ENCODE measurements at places on chromosomes 1 and 21. TPM values are rescaled to one million over a fixed set of nuclear protein-coding genes. Genes with fewer than 3 reads are reported as not detected.

- no peak for DNase-seq
Measured at GRCh38 chr1:172697534-172698002, 38.7 kb downstream of the FASLG start.

DNA sequence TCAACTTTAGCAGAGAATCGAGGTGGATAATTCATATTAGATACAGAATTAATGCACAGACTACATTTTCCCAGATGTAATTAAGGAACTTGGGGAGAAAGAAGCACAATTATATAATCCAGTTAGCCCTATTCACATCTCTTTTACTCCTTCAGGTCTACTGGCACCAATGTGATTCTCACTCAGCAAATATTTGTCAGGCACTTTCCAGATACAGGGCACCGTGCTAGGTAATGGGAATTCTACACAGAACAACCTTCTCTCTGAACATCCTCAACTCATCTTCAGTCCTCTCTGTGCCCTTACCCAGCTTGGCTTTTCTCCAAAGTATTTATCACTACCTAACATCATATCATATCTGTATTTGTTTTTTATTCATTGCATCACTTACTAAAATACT lies 15.6 kb upstream of the PROX1 start:
- no peak for DNase-seq

CDK18 gene
- polyA plus RNA-seq, result 35.6 TPM

GRCh38 chr21:25750085-25750484 lies 15.3 kb downstream of the GABPA start:
- no peak for DNase-seq

PDZK1IP1 gene
- 52.3 TPM for polyA plus RNA-seq

DNA sequence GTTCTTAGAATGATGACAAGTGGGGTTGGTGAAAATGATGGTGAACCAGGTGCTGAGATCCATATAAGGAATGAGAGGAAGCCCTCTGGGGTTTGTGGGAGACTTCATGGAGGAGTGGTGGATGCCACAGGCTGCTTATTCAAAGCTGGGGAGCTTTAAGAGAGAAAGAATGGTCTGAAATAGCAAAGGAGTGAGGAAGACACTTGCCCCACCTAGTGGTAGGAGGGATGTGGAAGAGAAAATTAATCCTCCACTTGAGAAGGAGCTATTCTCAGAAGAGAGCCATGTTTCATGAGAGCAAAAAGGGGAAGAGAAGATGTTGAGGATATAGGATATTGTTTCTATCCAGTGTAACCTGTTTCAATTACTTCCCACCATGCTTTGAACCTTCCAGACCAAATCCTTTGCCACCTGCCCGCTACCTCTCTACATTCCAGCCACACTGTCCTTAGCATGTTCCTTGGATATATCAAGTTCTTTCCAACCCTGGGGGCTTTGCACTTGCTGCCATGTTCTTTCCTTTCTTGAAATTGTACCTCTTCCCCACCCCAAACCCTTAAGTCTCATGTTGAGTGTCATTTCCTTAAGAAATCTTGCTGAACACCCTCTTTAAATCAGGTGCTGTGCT lies 19.6 kb upstream of the ZNF648 start:
- peak; percentile 43 for DNase-seq

- no peak for DNase-seq
Measured at GRCh38 chr1:31919591-31919990, 18.6 kb downstream of the PTP4A2 start.

PCAT6 gene
- polyA plus RNA-seq, result 4.2 TPM

DNA sequence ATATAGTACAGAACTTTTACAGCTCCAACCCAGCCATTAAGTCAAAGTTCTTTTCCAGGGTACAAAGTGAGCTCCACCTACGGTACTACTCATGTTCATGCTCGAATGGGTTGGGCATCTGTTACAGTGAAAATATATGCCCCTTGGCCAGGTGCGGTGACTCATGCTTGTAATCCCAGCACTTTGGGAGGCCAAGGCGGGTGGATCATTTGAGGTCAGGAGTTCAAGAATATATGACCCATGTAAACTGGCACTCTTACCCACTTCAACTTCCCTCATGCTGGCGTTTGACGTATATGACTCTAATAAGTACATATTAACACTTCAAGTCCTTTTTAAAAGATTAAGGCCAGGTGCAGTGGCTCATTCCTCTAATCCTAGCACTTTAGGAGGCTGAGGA lies 71.3 kb upstream of the PKN2 start:
- DNase-seq, result peak; percentile 9

DNA sequence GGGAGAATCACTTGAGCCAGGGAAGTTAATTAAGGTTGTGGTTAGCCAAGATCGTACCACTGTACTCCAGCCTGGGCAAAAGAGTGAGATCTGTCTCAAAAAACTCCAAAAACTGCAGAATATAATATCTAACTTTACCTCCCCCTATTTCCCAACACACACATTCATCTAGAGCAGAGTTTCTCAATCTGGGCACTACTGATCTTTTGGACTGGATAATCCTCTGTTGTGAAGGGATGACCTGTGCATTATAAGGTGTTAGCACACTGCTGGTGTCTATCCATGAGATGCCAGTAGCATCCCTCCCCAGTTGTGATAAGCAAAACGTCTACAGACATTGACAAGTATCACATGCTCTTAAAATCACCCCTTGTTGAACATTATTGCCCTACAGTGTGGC lies 61.8 kb downstream of the RGS13 start:
- DNase-seq, result no peak

GRCh38 chr1:22876359-22877111 lies 96.1 kb downstream of the LACTBL1 start:
- DNase-seq, result peak; percentile 49

DNA sequence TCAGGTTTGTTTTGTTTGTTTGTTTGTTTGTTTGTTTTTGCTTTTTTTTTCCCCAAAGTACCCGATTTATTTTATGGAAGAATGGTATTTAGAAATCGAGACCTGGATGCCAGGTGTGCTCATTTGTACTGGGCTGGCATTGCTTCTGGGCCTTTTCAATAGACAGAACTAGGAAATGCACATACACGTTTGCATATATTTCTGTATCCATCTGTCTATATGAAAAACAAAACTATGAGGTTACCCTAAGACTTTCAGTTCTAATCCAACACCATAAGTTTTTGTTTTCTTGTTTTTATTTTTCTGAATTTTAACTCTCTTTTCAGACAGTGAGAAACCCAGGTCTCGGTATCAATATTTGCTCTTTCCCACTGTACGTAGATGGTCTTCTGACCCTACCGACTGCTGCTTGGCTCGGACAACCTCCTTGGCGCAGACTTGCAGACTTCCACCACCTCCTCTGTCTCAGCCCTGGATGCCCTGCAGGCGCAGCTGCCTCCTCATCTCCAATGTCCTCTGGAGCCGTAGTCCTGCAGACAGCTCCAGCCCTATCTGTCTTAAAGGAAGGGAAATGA lies 171.7 kb downstream of the NEK7 start:
- DNase-seq, result no peak

DNA sequence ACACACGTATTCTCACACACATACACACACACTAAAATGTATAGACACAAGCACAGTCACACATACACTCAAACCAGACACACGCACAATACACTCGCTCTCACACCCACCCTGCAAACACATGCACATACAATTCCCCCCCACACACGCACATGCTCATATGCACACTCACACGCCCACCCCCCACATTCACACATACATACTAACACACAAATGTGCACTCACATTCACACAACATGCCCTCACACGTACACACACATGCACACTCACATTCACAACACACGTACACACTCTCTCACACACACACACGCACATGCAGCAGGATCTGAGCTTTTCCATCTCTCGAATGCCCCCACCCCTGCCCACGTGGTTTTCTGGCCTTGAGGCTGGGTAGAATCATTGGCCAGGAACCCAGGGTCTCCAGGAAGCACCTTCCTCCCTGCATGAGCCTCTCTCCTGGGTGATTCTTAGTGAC lies 589.7 kb downstream of the PTPRU start:
- DNase-seq, result no peak

- DNase-seq, result no peak
Measured at GRCh38 chr1:2257245-2257627, 29.1 kb downstream of the SKI start.

DNA sequence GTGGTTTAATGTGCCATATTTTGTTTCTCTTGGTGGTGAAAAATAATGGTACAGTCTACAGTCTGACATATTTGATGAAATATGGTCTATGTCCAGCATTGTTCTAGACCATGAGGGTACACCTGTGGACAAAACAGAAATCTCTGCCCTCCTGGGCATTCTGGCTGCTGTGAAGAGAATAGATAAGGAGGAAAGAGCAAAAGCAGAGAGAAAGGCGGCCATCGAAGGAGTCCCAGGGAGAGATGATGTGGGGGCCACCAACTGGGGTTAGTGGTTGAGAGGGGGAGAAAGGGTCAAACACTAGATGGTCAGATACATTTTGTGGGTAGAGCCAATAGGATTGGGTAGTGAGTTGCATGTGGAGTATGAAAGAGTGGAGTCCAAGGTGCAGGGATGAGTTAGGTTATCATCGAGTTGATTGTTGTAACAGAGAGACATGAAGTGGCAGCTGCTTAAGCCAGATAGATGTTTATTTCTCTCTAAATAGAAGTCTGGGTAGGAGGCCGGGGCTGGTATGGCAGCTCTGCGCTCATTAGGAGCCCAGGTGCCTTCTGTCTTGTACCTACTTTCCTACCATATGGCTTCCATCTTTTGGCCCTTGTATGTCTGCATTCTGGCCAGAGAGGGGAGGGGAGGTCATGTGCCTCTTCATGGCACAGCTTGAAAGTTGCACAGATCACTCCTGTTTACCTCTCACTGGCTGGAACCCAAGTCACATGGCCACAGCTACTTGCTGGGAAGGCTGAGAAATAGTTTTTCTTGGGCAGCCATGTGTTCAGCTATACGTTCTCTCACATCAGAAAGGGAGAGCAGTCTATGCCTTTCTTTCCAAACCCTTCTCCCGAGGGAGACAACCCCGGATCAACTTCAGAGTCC lies 13.0 kb downstream of the UBE4B start:
- DNase-seq, result no peak

- peak; percentile 43 for DNase-seq
Measured at GRCh38 chr1:64745181-64745985, 508 bp downstream of the RAVER2 start.

- no peak for DNase-seq
Measured at GRCh38 chr1:84269306-84269705, 32.2 kb upstream of the SAMD13 start.

DNA sequence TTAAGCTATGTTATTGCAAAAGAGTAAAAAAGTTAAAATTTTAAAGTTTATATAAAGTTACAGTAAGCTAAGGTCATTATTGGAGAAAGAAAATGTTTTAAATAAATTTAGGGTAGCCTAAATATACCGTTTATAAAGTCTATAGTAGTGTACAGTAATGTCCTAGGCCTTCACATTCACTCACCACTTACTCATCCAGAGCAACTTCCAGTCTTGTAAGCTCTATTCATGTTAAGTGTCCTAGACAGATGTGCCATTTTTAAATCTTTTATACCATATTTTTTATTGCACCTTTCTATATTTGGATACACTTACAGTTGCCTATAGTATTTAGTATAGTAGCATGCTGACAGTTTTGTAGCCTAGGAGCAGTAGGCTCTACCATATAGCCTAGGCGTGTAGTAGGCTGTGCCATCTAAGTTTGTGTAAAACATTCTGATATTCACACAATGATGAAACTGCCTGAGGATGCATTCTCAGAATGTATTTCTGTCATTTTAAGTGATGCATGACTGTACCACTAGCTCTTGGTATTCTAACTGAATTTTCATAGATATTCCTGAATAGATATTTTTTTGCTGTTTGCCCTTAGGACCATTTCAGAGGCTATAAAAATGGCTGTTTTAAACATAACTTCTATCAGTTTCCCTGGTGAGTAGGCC lies 26.8 kb downstream of the PPP2R5A start:
- DNase-seq, result no peak

DNA sequence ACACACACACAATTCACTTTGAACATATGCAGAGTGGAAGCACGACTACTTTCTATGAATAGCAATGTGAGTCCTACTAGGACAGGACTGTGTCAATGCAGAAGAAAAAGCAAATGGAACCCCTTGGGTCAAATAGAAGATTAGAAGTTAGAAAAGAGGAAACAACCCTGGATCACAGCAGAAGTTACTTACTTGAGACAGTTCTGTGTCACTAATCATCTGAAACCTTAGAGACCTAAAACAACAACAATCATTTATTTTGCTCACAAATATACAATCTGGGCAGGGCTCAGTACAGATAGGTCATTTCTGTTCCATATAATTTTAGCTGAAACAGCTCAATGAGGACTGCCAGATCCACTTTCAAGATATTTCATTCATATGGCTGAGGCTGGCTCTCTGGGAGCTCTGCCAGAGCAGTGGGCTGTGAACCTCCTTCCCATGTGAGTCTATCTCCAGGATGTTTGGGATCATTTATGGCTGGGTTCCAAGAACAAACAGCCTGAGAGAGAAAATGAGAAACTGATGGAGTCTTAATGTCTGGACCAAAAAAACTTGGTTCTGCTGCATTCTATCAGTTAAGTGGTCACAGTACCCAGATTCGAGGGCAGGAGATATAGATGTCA lies 42.5 kb upstream of the IL10 start:
- DNase-seq, result peak; percentile 52

DNA sequence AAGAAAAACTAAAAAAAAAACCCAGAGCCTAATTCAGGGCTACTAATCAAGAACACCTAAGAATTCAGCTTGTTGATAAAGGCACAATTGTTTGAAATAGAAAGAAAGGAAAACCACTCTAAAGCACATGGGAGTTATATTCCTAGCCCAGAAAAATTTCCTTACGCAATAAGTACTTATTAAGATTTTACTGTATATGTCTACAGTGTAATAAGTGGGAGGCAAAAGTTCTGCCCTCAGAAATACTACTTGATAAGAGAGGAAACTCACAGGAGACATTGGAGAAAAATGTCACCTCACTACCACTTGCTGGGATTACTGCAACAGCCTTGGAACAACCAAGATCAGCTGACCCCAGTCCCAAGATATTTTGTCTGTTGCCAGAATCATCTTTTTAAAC lies 66.1 kb downstream of the IARS2 start:
- no peak for DNase-seq

FGR gene
- 1.5 TPM for polyA plus RNA-seq

DHDDS gene
- 34.5 TPM for polyA plus RNA-seq

IL23R gene
- 0.06 TPM for polyA plus RNA-seq

SLC44A5 gene
- polyA plus RNA-seq, result 19.9 TPM

GRCh38 chr1:971751-972506 lies 5.6 kb downstream of the PLEKHN1 start:
- no peak for DNase-seq

- no peak for DNase-seq
Measured at GRCh38 chr1:158255656-158256055, 1.4 kb downstream of the CD1A start.

DDAH1 gene
- 116 TPM for polyA plus RNA-seq

NBPF10 gene
- polyA plus RNA-seq, result 4.4 TPM

CD2 gene
- 0.36 TPM for polyA plus RNA-seq

Measured in renal pelvis (tissue), 12 donors.